ENCODE measurements at places on chromosomes 12 and 14.

DNA sequence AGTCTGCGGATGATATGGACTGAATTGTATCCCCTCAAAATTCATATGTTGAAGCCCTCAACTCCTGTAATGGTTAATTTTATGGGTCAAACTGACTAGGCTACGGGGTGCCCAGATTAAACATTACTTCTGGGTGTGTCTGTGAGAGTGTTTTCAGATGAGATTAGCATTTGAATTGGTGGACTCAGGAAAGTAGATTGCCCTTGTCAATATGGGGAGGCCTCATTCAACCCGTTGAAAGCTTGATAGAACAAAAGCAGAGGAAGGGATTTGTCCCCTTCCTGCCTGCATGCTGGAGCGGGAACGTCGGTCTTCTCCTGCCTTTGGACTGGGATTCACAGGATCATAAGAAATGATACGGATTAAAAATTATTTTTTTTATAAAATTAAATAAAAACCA is 84.5 kb downstream of the BBS10 start:
- no peak for DNase-seq

GRCh38 chr12:110123919-110124268 is 263 bp upstream of the IFT81 start:
- DNase-seq: no peak

GRCh38 chr14:86675059-86675458 is 1145.1 kb downstream of the FLRT2 start:
- no peak for DNase-seq

DNA sequence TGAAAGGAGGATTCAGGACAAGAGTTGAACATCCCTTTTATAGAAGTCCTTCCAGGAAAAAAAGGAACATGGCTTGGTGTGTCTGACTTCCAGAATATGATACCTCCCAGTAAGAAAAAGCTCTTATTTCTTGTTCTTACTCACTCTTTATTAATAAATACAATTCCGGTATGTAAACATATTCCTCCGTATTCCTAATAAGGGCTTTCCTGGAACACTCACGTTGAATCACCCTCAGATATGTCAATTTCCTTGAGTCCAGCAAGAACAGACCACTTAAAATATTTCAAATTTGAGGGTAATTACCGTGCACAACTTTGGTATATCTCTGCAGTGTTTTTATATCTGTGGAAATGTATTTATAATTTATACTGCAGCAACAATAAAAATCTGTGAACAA is 385.6 kb downstream of the SYT1 start:
- DNase-seq: no peak

DNA sequence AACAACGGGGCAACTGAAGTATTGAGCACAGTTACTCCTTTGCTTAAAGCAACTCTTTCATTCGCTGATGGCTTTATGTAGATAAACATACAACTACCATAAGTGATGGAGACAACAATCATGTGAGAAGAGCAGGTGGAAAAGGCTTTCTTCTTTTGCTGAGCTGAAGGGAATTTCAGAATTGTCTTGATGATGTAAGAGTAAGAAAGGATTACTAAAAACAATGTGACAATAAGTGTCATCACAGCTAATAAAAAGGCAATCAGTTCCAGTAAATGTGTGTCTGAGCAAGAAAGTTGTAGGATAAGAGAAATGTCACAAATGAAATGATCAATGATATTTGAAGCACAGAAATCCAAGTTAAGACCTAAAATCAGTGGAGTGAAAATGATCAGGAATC is 647 bp downstream of the OR6C70 start:
- DNase-seq: no peak

All from activated T-helper 2 cell treated with anti-CD3 and anti-CD28 coated beads, Interferon-gamma antibody, Interleukin-2, Interleukin-4, amounts not matched to agents 10 μg/mL and 5 μg/mL and 100 μg/mL, durations not matched to agents 14 hours and 24 hours and 36 hours (primary cell).